Stimulated activated CD4-positive, alpha-beta T cell treated with anti-CD3 and anti-CD28 coated beads, Interleukin-1b, Interleukin-23, amount 100 ng/mL, for 1 hour (primary cell): ENCODE measurements at places on chromosomes 7 and 10.

DNA sequence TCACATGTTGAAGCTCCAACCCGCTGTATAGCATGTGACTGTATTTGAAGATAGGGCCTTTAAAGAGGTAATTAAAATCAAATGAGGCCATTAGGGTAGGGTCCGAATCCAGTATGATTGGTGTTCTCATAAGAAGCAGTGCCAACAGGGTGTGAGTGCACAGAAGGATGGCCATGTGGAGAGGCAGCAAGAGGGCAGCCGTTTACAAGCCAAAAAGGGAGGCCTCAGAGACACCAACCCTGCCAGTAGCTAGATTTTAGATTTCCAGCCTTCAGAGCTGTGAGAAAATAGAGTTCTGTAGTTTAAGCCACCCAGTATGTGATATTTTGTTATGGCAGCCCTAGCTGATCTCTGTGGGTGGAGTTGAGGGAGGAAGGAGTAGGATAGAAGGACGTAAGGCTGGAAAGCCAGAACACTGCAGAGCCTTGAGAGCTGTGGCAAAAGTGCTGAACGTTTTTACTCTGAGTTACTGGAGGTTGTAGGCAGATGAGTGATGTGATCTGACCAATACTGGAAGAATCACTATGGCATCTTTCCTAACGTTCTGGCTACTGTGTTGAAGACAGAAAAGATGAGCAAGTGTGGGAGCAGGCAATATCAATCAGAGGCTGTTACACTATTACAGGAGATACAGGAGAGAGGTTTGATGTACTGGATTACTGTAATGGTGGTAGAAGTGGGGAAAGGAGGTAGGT lies 334.9 kb downstream of the ELMO1 start:
- no peak for DNase-seq

GRCh38 chr7:110675383-110676103 lies 415.4 kb upstream of the LRRN3 start:
- DNase-seq, result no peak

DNA sequence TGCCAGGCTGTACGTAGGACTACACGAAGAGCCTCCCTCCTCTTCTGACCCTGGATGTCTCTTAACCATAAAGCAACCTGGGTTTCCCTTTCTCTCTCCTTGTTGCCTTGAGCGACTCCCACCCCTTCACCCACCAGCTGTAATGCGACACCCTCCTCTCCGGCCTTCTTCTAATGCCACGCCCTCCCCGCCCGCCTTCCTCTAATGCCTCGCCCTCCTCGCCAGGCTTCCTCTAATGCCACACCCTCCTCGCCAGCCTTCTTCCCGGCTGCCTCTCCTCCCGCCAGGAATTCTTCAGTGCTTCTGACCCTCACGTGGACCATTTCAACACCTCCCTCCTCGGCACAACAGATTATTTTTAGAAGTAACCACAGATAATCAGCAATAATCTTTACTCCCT lies 348.5 kb upstream of the SHH start:
- DNase-seq, result no peak

GRCh38 chr7:133009426-133010252 lies 72.3 kb downstream of the CHCHD3 start:
- DNase-seq, result no peak

DNA sequence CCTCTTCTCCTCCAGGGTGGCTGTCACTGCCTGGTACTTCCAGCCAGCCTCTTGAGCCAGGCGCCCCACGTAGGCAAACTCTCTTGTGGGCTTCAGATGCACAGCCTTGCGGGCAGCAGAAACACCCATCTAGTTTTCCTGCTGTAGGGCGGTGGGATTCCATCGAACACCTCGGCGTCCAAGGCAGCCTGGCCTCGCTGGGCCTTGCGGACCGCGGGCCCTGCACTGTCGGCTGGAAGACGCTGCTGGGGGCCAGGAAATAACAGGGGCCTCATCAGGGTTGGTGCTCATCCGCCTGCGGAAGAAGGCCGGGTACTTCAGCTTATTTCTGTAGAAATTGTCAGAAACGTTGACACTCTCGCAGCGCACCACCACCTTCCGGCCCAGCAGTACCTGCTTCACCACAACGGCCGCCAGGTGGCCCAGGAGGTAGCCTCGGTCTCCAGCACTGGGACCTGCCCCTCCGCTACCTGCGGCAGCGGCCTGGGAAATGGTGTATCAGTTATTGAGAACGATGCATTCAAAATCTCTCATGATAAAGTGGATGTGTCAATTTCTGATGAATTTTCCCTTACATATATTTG lies 61.1 kb downstream of the WDFY4 start:
- DNase-seq, result no peak

DNA sequence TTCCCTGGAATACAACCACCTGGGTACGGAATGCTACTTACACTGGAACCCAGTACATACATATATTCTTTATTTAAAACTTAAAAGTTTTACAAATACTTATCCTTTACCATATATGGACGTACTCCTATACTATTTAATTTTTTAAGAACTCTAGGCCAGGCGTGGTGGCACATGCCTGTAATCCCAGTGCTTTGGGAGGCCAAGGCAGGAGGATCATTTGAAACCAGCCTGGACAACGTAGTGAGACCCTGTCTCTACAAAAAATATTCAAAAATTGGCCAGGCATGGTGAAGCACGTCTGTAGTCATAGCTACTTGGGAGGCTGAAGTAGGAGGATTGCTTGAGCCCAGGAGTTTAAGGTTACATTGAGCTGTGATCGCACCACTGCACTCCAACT lies 2.0 kb downstream of the RBM28 start:
- DNase-seq, result no peak

DNA sequence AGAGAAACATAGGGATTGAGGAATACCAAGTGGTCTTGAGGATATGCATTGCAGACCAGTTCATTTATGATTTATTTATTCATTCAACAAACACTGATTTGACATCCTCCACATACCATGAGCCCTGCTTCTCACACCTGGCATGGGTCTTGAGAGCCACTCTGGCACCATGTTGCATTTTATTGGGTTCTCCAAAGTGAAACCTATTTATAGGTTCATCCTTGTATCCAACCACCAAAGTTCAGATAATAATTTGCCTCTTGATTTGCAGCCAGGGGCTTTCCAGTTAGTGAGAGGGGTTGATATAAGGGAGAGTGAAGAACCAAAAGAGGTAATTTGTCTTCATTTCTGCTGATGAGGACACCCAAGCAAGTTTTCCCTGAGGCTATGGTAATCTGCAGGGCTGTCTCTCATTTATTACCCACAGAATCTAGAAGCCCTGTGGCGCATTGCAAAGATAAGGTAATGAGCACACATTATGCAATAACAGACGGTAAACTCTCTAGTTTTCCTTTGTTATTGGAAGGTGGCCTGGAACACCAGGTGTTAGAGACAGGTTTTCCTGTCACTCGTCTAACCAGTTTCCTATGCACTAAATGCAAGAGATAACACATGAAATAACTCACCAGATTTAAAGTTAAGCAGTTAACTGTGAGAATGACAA lies 28.8 kb upstream of the ICA1 start:
- no peak for DNase-seq

DNA sequence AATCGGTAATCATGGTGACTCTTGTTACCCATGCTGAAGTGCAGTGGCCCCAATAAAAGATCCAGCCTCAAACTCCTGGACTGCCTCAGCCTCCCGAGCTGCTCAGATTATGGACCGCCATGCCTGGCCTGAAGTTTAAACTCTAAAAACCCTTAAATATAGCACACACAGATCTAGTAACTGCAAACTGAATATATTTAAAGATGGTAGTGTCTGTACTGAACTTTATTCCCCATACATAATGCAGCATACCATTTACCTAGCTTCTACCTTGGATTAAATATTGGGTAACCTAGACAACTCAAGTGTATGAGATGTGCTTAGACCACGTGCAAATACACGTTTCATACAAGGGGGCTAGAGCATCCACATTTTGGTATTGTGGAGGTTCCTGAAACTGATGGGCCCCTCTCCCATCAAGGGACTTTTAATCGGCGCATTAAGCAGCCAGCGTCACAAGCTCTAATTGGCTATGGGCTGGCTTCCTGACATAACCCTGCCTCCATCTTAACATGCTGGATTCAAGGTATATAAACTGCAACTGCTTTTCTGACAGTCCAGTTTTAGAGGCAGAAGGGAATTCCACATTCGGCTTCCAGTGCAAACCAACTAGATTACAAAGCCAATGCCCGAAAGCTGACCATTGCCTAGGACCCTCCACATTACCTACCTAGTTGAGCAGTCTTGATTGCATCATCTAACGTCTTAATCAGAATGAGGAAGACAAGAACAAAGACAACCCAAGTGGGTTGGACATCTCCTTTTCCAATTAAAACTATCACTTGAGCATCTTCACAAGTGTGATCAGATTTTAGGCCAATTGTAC lies 13.0 kb downstream of the HNRNPA2B1 start:
- DNase-seq, result no peak

- no peak for DNase-seq
Observed at GRCh38 chr10:34323192-34323591, 491.9 kb downstream of the PARD3 start.

DNA sequence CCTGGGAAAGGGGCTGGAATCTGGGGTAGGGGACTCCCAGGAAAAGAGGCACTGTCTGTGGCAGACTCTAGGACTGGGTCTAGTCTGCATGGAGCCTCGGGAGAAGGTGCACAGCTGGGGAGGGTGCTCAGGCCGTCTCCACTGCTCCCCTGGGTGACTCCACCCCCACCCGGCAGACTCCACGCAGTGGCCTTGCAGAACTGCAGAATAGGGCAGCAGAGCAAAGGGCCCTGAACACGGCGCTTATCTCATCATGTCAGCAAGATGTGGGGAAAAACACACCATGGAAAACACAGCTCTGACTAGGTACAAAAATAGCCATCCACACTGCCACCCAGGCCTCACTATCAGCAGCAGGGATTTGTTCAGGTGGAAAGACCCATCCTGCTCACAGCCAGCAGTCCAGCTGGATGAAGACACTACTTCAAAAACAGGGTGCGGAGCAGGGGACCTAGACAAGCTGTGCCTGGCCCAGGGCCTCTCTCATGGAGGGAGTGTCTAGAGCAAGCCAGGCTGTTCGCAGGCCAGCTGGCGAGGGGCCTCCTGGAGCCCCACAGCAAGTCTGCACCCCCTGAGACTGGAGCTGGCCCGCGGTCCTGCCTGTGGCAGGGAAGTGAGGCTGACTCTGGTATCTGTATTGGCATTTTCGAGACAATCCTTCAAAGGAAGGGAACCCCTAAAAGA lies 11.7 kb downstream of the MAT1A start:
- DNase-seq, result no peak

DNA sequence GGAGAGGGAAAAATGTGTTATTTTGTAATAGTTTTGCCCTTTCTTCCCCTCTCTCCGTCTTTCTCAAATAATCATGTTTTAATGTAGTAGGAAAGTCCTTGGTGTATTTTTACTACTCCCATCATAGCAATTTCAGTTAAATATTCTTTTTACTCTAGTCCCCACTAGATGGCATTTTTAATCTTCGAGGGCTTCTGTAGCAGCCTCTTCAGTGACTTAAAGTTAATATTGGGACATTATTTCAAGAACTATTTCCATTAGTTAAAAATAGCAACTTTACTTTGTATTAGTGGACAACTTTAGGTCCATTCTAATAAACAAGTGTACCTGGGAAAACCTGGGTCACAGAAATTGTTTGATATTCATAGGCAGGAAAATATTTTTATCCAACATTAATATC lies 23.0 kb downstream of the EDRF1 start:
- no peak for DNase-seq

- no peak for DNase-seq
Observed at GRCh38 chr7:93165447-93165846, 17.3 kb upstream of the SAMD9L start.

- no peak for DNase-seq
Observed at GRCh38 chr10:13784067-13784466, 197.3 kb downstream of the PRPF18 start.

DNA sequence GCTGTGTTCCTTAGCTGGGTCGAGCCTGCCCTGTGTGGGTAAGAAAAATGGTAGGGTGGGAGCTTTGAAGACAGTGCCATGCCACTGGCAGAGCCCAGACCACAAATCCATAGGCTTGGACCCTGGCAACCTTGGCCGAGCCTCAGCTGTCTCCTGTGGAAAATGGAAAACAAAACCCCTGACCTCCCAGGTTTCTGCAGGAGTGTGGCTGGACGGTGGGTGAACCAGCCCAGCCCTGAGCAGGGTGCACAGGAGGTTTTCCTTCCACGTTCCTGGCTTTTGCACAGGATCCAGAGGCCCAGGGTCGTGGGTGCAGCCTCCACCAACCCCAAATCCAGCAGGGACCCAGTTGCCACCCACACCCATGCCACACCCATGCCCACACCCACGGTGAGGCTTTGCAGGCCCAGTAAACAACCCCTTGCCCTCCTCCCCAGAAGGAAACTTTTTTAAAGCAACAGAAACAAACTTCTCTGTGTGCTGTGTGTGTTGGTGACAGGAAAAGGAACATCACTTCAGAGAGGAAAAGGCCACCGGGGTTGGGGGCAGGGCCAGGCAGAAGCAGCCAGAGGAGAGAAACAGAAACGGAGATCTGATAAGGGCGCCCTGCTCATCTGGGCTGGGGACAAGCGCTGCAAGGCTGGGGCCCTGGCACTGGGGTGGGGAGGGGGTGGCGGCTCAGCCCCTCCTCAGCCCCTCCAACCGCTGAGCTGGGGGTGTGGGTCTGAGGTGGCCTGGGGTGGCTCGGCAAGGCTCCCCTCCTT lies 20.7 kb upstream of the ZMIZ1 start:
- DNase-seq, result no peak

GRCh38 chr10:72785409-72785808 lies 93.5 kb downstream of the MCU start:
- DNase-seq, result no peak

DNA sequence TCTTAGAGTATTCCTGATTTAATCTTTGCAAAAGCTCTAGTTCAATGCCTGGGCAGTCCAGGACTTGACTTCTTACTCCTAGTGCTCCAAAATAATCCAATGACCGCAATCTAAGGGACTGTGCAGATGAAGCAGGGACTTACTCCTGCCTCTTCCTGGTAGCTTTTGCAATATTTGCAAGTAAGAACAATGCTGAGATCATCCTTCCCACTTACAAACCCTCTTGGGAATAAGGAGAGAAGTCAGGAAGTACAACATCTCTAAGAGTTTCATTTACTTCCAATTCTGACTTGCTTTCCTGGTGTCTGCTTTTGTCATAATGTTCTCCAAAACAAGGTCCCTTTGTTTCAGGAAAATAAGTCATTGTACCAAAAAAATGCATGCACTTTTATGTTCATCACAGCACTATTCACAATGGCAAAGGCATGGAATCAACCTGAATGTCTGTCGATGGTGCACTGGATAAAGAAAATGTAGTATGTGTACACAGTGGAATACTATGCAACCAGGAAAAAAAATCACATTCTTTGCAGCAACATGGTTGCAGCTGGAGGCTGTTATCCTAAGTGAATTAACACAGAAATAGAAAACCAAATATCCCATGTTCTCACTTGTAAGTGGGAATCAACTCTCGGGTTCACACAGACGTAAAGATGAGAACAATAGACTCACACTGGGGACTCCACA lies 7.1 kb upstream of the KCNMA1 start:
- DNase-seq, result no peak

DNA sequence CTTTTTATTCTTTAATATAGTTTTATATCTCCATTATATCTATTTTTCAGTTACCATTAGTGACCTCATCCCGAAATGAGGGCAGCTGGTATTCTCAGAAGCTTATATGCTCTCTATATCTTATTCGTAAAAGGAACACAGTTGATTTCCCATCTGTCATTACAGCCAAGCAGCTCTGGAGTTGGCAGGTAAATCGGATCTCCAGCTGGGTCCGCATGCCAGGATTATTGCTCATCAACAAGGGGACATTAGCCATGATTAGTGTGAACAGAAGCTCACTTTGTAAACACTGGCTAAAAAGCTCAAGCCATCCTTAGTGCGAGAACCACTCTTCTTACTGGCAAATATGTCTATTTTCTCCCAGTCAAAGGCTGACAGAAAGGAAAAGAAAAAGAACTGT lies 180.3 kb downstream of the NPSR1 start:
- DNase-seq, result no peak

- DNase-seq, result no peak
Observed at GRCh38 chr10:116307455-116307854, 16.8 kb upstream of the CCDC172 start.
